Thymus (tissue), 14 donors: ENCODE measurements at places on chromosomes 16 and 17.

GRCh38 chr16:86899151-86899550 is 320.8 kb downstream of the FOXL1 start:
- DNase-seq = no peak
- H3K36me3 ChIP-seq = no peaks in the 10 kb centered on the region
- H3K27me3 ChIP-seq = no peaks in the 10 kb centered on the region

DNA sequence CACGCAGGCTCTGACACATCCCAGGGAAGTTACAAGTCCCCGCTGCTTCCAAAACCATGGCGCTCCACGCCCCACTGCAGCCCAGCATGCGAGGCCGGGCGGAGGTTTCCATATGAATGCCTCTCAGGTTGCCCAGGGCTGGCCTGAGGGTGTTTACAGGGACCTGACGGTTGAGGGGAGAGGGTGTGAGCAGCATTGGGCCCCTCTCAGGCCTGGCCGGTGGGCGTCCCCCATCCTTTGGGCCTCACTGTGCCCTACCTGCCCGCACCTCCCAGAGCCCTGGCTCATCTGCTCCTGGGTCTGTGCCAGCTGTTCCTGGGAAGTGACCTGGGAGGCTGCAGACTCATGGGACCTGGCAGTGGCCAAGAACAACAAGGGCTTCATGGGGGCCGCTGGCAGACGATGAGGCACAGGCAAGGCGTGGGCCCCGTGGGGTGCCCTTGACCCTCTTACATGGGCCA is 173.5 kb downstream of the C16orf95 start:
- no peak overlapping the region for H3K4me3 ChIP-seq
- H3K36me3 ChIP-seq = no peaks in the 10 kb centered on the region
- H3K27ac ChIP-seq = no peak overlapping the region
- DNase-seq = no peak
- no peaks in the 10 kb centered on the region for H3K27me3 ChIP-seq

- H3K27me3 ChIP-seq = no peaks in the 10 kb centered on the region
- no peak overlapping the region for H3K27ac ChIP-seq
- H3K36me3 ChIP-seq = no peaks in the 10 kb centered on the region
- no peak overlapping the region for H3K4me3 ChIP-seq
Measured at GRCh38 chr17:15437303-15437635, 30.2 kb downstream of the CDRT4 start.

GRCh38 chr16:67035364-67035763 is 6.4 kb downstream of the CBFB start:
- H3K4me3 ChIP-seq = no peak overlapping the region
- H3K4me1 ChIP-seq = peaks cover 8% of the 10 kb centered on the region
- no peak for DNase-seq
- peaks cover 35% of the 10 kb centered on the region for H3K36me3 ChIP-seq

DNA sequence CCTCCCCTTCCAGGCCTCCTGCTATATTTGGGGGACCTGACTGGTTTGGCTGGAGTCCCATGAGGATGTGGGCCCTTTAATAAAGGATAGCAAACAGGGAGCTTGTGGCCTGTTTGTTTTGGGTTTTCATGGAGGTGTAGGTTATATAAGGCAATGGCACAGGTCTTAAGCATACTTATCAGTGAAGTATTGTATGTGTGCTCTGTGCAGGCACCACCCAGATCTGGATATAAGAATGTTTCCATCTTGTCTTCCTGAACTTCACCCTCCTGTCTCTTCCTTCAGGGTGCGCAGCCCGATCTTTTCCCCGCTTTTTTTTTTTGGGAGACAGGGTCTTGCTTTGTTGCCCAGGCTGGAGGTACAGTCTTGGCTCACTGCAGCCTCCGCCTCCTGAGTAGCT is 10.6 kb downstream of the SLC52A1 start:
- H3K4me1 ChIP-seq = peaks cover under 1% of the 10 kb centered on the region
- no peak overlapping the region for H3K4me3 ChIP-seq
- peaks cover 23% of the 10 kb centered on the region for H3K36me3 ChIP-seq
- no peak for DNase-seq

DNA sequence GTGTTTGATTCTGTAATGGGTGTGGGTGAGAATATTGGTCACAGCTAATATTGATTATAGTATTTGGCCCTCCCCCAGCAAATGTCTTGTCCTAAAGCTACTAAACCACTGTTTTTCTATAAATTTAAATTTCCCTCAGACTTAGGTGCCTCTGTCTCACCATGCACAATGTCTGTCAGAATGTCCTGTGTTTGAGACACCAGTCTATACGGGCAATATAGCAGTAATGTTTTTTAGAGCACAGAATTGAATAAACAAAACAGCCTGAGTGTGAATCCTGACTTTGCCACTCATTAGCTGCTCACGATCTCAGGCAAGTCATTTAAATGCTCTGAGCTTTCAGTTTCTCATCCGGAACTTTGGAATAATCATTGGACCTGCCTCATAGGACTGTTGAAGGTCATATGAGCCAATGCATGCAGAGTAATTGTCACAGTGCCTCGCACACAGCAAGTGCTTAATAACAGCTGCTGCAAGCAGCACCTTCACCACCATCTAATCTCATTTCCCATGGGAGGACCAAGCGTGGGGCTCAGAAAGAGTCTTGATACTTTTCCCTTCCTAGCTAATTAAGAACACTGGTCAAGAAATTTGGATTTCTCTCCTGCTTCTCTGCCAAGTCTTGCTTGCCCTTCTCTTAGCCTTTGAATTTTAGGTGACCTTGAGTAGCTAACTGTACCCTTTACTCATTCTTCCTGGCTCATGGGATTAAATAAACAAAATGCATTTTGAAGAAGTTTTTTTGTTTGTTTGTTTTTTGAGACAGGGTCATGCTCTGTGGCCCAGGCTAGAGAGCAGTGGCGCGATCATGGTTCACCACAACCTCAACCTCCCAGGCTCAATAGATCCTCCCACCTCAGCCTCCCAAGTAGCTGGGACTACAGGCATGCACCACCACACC is 9.8 kb downstream of the HLF start:
- no peak overlapping the region for H3K4me3 ChIP-seq
- H3K27ac ChIP-seq = no peak overlapping the region
- DNase-seq = no peak
- H3K27me3 ChIP-seq = peaks cover 2% of the 10 kb centered on the region

DNA sequence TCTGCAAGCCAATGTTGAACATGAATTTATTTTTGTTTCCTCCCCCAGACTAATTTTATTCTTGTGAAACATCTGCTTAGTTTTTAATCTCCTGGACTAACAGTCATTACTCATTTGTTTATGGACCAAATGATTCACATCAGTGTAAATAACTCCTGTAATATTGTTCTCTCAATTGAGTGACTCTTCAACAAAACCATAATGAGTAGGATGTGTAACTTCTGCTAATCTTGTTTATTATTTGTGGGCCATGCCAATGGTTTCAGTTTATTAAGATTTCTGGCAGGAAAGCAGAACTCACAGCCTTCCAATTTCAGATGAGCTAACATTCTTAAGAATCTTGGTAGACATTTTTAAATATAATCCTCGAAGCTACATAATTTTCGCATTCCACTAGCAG is 1216.3 kb upstream of the GOT2 start:
- no peaks in the 10 kb centered on the region for H3K4me1 ChIP-seq
- no peaks in the 10 kb centered on the region for H3K27me3 ChIP-seq
- no peak overlapping the region for H3K4me3 ChIP-seq
- H3K27ac ChIP-seq = no peak overlapping the region
- H3K36me3 ChIP-seq = no peaks in the 10 kb centered on the region
- no peak for DNase-seq

DNA sequence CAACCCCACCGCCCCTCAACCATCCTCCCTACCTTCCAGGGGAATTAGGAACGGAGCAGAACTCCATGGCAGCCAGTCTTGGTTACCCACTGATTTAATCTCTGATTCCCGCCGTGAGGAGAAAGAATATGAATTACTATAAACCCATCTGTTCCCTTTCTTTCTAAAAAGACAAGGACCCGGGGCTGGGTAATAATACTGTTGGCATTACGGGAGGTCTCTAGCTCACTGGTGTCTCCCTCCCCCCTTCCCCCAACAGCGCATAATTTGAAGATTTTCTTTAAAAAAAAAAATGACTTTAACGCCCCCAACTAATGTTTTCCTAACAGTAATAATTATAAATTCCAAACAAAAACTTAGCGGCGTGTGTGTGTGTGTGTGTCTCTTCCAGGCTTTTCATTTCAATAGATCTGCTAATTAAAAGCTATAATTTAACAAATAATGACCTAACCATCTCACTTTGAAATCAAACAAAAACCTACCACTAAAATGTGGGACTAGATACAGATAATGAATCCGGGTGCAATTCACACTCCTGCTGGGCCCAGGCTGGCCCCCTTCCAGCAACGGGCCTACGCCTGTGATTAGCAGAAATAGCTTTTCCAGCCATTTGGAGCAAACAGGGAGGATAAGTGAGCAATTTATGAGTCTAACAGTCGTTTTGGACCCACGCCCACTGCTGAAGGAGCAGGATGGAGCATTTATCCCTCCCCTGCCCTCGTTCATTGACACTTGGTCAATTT is 18.2 kb upstream of the BHLHA9 start:
- H3K4me1 ChIP-seq = no peaks in the 10 kb centered on the region
- no peaks in the 10 kb centered on the region for H3K36me3 ChIP-seq
- H3K27ac ChIP-seq = no peak overlapping the region
- H3K27me3 ChIP-seq = peaks cover 9% of the 10 kb centered on the region
- H3K4me3 ChIP-seq = no peak overlapping the region
